ENCODE measurements at places on chromosomes 3 and 15. TPM values are rescaled to one million over a fixed set of nuclear protein-coding genes. Genes with fewer than 3 reads are reported as not detected.

UBAP1L gene
- 14.2 TPM for total RNA-seq

GRCh38 chr3:196423044-196423781 is 9.0 kb downstream of the UBXN7 start:
- DNase-seq = no peak

DNA sequence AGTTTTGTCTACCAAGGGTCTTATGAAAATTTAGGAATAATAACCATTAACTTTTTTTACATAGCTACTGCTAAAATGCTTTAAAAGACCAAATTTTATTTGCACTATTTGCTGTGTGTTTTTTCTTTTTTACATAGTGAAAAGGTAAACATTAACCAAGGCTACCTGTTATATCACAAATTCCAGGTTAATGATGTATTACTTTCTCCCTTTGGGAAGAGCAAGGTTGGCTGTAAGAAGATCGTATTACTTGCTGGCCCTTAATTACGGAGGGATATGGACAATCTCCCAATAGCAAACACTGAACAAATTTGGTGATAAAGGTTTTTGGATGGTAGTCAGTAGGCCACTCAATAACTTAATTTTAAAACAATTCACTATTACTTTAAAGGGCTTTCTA is 22.4 kb downstream of the LRRC58 start:
- no peak for DNase-seq

DNA sequence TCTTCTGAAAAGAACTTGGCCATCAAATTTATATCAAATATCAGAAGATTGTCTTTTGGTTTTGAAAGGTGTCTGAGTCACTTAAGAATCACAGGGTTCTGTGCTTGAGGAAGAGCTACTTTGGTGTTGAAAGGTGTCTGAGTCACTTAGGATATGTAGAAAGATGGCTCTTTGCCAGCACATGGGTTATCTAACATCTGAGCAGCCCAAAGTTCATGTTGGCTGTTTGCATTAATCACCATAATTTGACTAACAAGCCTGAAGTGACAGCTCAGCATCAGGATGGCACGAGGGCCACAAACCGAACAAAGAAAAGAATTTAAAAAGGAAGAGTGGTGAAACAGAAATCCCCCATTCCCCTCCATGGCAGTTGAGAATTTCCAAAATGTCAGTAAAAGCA is 190.5 kb upstream of the CMC1 start:
- DNase-seq = no peak

DNA sequence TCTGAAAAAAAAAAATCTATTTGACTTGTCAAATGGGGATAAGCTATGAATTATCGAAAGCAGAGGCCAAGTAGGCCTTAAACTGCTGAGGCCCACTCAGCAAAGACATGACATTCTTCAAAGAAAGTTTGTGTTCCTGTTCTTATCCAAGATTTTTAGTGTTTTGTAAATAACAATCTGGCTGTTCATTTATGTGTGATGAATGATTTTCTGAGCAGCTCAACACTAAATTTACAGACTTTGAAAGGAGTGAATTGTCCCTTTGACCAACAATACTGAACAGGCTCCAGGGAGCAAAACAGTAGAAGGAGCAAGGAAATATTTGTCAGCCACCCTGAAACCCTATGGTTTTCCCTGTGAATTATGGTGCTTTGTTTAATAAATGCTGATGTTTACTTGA is 512.6 kb upstream of the NAALADL2 start:
- DNase-seq = no peak

DNA sequence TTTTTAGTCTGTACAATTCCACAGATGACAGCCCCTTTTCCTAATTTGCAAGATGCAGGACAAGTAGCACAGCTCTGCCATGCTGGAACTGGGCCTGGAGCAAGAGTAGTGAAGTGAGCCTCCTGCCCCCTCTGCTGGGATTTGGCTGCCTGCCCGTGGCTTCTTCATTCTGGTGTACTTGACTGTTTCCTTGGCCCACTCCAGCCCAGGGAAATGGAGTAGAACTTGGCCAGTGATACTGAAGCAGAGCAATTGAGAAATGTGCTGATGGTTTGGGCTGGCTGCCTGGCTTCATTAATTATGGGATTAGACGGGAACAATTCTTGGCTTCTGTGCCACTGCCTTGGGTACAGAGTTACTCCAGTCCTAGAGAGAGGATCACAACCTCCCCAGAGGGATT is 2.8 kb downstream of the GPD1L start:
- no peak for DNase-seq

DNA sequence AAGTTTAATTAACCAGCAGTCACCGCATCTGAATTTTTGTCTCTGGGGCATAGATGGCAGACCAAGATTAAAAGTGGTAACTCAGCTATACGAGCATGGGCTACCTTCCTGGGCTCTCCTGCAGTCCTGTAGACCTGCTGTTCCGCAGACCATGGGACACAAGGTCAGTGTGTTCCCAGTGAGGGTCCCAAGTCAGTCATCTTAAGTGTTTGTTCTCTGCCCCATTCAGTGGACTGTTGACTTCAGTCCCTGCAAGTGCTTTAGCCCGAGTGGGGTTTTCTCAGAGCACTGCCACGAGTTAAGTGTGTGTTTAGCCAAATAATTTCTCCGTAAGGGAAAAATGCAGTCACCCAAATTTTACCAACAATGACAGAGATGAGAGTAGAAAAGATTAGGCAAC is 4.9 kb upstream of the EXOG start:
- DNase-seq = no peak

DNA sequence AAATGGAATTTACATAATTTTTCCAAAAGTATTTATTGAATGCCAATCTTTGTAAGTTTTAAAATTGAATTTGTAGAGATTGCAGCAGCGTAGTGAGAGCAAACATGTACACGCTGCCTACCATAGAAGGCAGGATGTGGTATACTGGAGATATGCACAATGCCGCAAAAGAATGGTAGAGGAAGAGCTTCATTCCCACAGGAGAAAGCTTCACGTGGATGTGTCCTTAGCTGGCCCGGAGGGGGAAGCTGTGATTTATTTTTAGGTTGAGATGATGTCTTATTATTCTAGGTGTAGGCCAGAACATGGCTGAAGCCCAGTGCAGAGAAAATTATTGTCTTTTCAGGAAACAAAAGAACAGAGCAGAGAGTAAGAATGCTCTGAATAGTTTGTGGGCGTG is 743.3 kb upstream of the BCHE start:
- DNase-seq = no peak

DNA sequence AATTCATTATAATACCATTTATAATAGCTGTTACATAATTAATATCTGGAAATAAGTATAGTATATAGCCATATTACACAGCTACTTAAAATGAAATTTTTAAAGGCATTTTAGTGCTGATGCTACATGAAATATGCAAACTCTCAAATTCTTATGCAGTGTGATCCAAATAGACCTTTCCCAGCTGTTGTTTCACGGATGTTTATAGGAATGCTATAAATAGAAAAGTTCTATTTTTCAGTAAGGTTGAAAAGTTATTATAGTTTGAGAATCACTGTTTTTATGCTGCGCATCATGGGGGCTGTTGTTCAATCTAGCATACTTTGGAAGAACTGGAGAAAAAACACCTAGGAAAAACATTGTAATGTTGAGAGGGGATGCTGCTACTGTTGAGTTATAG is 147.7 kb upstream of the TRIM42 start:
- no peak for DNase-seq

DNA sequence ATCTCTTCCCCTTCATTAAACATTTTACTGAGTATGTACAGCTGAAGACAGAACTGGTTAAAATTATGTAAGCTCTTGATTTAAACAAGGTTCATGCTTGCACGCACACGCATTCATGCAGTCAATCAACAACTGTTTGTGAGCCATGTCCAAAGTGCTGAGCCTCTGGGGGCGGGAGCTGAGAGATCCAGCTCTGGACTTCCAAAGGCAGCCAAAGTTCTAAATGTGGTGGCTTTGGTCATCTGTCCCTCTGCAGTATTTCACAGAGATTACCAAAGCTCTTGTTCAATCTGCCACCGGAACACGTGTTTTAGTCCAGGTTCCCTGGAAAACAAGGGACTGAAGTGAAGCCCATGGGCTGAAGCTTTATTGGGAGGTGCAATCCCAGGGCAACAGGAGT is 52.4 kb upstream of the SNRPA1 start:
- DNase-seq = no peak

- no peak for DNase-seq
These were observed 686.6 kb downstream of the ROBO2 start for GRCh38 chr3:77726517-77726916.

- DNase-seq = no peak
These were observed 35.0 kb downstream of the RPL39L start for GRCh38 chr3:187104342-187104741.

Data from natural killer cell treated with Interleukin-12 subunit alpha and Interleukin-12 subunit beta and Interleukin-15 and Interleukin-18, amount 100 ng/mL, for 72 hours (primary cell).